ENCODE measurements at places on chromosomes 3 and 15.

DNA sequence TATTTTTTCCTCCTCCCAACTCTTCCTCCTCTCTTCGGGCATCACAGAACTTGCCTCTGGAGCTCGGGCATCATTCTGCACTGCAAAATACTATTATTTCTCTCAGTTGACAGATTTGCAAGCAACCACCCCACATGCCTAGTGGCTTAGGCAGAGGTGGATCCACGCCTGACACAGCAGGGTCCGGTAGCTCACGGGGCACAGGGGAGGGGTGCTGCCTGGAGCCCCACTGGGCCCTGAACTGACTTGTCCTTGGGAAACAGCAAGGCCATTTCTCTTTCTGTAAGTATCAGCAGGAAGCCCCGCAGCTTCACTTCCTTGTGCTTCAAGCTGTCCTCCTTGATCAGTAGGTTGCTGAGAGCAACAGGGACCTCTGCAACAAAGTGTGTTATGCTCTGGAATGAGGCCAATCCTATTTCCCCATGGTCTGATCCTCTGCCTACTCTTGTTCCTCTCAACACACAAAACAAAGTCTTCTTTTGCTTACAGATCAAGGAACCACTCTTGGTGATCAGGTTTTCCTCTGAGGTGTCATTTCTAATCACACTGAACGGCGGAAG, 69.1 kb downstream of the FAM174B start:
- DNase-seq, result no peak

DNA sequence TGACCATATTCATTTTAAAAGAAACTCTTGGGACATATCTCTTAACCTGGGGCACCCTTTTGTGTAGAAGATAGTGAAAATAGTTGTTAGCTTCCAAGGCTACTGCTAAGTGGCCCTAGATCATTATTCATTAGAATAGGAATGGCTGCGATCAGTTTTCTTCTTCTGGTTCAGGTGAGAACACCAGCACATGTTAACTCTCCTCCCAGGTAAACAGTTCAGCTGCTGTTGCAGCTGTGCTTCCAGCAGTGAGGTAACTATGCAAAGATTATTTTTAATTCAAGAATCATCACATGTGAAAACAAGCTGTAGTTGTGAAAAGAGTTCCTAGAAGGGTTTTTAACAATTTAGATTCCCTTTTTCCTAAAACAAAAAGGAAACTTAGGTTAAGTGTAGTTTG, 43.3 kb downstream of the ZPLD1 start:
- no peak for DNase-seq

DNA sequence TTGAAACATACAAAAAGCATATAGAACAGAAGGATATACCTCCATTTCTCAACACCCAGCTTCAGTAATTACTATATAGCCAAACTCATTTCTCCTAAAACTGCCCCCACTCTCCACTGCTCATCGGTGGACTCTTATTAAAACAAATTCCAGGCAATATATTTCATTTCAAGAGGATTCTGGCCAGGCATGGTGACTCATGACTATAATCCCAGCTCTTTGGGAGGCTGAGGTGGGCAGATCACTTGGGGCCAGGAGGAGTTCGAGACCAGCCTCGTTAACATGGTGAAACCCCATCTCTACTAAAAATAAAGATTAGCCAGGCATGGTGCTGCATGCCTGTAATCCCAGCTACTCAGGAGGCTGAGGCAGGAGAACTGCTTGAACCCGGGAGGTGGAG, 40.9 kb downstream of the SNX4 start:
- no peak for DNase-seq

GRCh38 chr3:37730825-37731224, 130.9 kb upstream of the CTDSPL start:
- no peak for DNase-seq

- DNase-seq, result peak; percentile 57
Measured at GRCh38 chr3:5002174-5002870, 23.1 kb downstream of the BHLHE40 start.

- no peak for DNase-seq
Measured at GRCh38 chr3:98004721-98005120, 30.4 kb downstream of the GABRR3 start.

- DNase-seq, result no peak
Measured at GRCh38 chr3:44963571-44964325, 12.2 kb downstream of the ZDHHC3 start.

- no peak for DNase-seq
Measured at GRCh38 chr15:91264651-91265351, 164.7 kb downstream of the SV2B start.

- DNase-seq, result no peak
Measured at GRCh38 chr3:180918542-180918941, 6.1 kb downstream of the FXR1 start.

GRCh38 chr15:62569460-62570404, 404.6 kb upstream of the C2CD4B start:
- no peak for DNase-seq

DNA sequence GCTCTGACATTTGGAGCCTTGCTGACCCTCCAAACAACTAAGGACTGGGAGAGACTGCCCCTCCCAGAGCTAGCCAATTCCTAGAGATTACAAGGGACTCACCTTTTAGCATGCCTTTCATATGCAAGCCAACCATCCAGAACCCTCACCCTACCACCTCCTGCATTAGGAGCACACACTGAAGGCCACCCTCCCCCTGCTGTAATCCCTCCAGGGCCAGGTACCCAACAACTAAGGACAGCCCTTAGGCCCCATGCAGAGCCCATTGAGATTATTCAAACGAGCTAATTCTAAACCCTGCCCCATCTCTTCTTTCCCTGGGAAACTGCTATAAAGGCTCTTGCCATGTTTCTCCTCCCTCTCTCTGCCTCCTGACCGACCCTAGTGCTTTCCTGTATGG, 352.6 kb downstream of the ERC2 start:
- no peak for DNase-seq

DNA sequence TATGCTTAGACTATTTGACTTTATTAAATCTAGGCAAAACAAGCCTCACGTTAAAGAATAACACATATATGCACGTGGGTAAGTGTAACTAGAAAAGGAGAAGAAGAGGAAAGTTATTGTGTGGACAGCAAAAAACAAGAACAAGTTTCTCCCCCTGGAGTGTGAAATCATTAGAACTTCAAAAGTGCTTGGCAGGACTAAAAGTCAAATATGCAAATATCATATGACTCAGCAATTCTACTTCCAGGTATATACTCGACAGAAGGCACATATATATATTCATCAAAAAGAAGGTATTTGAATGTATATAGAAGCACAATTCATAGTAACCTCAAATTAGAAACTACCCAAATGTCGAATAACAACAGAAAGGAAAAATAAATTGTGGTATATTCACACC, 68.9 kb upstream of the STXBP5L start:
- DNase-seq, result no peak

All from stimulated activated CD4-positive, alpha-beta T cell treated with anti-CD3 and anti-CD28 coated beads, Interleukin-12 subunit alpha, Interleukin-12 subunit beta, amount 100 ng/mL, for 48 hours (primary cell).